GM13976 (cell line): ENCODE measurements at places on chromosomes 16 and 17.

DNA sequence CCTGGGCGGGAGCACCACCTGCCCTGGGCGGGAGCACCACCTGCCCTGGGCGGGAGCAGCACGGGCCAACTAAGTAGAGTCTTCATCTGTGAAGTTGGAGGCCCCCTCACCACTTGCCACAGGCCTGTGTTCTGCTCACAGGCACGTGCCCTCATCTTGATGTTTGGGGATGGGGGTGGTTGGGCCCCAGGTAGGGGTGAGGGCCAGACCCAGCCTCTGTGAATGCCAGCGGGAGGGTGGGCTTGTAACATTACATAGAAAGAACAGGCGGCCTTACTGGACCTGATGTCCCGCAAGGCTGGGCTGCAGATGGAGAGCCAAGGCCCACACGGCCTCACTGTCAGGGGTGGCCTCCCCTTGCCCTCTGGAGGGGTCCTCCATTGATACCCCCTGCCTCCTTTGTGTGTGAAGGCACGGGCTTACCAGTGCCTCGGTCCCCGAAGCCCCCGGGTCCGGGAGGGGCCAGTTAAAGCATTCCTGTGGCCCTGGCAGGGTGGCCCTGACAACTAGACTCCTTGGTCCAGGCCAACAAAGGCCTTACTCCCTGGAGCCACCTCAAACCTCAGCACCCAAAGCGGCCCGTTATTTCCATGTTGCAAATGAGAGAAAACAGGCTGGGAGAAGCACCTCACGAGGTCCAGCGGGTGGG is 1.1 kb upstream of the SLC16A3 start:
- DNase-seq, result no peak

DNA sequence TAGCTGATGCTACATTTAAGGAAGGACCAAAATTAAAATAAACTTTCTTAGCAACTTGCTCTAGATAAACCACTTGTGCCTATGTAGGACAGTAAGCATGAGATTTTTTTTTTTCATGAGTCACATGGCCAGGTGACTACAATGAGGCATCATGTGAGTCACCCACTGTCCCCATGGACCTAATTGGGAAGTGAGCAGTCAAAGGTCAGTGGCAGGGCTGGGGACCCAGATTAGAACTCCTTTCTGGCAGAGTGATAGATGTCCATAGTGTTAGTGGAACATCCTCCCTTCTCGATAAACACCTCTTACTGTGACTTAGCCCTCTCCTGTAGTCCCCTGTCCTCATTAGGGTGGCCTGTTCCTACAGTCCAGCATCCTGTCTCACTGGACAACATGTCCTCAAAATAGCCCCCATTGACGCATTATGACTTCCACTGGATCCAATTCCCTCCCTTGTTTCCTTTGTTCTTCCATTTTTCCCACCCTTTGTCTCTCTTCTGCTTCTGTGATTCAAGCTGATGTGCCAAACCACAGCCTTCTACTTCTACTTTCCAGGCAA is 12.4 kb downstream of the ITGB3 start:
- DNase-seq, result no peak

GRCh38 chr17:50304781-50305404 is 30.6 kb downstream of the TMEM92 start:
- DNase-seq, result no peak

- no peak for DNase-seq
Observed at GRCh38 chr16:1687427-1688316, 9.6 kb downstream of the JPT2 start.

DNA sequence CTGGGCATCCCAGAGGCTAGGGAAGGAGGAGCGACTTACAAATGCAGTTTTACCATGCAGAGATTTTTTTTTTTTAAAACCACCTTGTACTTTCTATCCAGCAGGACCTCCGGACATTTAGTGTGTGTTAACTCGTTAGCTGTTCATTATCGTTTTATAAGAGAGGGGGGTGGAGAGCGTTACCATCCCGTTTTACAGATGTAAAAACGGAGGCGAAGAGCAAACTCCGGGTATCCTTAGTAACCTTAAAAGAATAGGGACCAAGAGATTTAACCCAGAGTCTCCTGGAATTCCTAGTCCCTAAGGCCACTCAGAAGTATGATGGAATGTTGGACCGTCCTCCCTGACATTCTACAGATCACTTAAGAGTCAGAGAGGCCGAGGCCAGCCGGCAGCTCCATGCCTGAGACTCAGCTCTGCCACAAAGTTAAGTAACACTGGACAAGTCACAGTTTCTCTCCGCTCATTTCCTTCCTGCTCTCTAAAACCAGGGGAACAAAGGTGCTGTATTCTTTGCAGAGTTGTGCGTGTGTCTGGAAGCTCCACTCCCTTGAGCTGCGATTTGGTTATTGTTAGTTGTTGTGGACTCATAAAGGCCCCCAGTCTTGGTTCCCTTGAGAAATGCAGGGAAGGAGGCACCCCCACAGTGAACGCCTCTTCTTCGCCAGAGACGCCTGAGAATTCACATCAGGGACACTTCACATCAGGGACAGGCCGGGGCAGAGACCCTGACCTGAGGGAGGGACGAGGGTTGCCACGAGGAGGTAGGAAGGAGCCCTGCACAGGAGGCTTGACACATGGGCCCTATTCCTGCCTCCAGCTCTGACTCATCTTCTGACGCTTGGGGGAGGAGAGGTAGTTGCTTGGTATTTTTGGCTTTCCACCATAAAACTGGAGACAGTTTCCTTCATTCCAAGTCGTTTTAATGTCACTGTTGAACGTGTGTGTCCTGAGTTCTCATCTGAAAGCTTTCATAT is 1.2 kb downstream of the DUSP14 start:
- no peak for DNase-seq
